Left renal cortex interstitium (tissue), 4 donors: ENCODE measurements at places on chromosomes 6 and 20.

GRCh38 chr6:29850011-29850553, 22.5 kb downstream of the HLA-G start:
- DNase-seq = no peak

DNA sequence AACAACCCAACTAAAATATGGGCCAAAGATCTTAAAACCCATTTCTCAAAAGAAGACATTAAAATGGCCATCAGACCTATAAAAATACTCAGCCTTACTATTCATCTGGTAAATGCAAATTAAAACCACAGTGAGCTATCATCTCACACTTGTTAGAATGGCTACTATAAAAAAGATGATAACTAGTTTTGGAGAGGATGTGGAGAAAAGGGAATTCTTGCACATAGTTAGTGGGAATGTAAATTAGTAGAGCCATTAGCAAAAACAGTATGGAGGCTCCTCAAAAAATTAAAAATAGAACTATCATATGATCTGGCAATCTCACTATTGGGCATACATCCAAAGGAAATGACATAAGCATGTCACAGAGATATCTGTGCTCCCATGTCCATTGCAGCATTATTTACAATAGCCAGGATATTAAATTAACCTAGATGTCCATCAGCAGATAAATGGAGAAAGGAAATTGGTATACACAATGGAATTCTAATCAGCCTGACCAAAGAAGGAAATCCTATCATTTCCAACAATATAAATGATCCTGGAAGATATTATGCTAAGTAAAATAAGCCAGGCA, 2.9 kb downstream of the SIRPB1 start:
- no peak for DNase-seq

DNA sequence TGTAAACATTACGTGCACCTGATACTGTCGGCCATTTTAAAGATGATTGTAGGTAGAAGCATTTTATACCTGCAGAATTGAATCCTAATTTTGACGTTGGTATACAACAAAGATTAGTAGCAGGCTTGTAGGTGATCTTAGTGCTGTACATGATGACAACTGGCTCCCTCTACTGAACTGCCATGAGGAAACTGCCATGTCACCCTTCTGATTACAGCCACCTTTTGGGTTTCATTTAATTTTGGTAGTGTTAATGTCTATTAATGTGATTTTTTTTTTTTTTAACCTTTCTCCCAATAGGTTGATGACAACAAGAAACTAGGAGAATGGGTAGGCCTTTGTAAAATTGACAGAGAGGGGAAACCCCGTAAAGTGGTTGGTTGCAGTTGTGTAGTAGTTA, 2.3 kb downstream of the RPS12 start:
- DNase-seq = no peak

GRCh38 chr6:78614961-78615360, 252.4 kb upstream of the IRAK1BP1 start:
- DNase-seq = no peak

GRCh38 chr6:21823371-21823770, 229.8 kb downstream of the SOX4 start:
- no peak for DNase-seq

GRCh38 chr20:61439251-61439650, 187.2 kb downstream of the CDH4 start:
- no peak for DNase-seq

- no peak for DNase-seq
These were observed 1.2 kb downstream of the IFNGR1 start for GRCh38 chr6:137217801-137218472.

DNA sequence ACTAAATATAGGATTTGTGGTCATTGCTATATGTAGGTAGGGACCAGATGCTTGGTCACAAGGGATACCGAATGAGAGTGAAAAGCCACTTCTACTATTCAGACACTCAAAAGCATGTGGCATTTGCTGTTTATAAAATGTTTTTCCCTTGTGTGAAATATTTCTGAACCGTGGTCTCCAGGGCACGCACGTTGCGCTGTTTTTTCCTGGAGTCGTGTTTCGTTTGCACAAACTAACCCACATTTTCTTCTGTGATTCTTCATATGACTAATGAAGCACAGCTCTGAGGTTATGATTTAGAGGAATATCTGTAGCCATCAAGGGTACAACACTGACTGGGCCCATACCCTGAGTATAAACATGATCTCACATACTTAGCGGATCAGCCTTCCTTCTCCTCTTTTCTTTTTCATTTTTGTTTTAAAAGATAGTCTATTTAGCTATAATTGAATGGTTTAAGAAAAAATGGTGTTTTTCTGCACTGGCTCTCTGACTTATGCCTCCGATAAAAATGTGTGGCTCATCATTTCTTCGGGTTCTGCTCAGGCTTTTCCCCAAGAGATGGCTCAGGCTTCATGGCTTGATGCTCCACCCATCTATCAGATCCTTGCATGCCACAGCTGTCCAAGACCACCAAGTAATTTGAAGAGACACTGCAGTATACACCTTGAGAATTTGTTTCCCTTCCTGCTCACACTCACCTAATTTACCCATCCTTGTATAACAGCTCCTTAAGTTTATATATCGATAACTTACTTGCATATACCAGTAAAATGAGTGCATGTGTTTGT, 59.9 kb upstream of the HBS1L start:
- DNase-seq = no peak

DNA sequence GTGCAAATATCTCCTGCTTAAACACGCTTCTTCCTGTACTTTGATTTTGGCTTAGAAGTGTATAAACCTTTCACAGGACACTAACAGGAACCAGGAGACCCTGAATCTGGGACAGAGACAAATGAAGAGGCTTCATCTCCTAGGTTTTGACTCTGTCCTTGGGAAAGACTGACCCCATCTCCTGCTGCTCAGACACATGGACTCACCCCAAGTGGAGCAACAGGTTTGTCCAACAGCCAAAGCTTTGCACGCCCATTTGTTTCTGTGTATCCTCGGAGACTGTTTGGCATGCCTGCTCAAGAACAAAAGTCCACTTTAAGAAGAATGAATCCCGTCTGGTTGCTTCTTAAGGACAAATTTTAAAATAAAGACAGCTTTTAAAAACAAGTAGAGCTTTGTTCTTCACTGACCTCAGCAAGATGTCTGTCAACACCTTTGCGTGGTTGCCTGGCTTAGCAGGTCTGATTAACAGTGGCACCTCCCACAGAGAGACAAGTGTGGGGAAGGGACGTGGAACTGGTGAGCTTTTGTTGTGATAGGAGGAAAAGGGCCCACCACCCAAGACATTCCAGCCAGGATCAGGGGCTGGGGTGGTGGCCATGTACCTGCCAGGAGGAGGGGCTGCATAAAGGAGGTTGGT, 202.6 kb downstream of the SOD2 start:
- DNase-seq = no peak

DNA sequence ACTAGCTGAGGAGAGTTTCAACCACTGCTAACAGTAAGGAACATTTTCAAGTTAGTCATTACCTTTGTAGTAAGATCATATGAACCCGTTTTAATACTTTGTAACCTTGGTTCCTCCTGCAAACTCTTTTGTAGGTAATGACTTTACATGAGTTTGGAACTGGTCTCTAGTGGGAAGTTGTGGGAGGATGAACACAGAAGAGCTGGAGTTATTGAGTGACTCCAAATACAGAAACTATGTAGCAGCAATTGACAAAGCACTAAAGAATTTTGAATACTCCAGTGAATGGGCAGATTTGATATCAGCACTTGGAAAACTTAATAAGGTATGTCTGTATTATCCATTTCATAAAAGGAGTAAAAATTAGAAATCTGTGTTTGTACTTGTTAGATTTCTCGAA, 29.3 kb downstream of the DOP1A start:
- no peak for DNase-seq

- DNase-seq = no peak
These were observed 181.2 kb downstream of the DTNBP1 start for GRCh38 chr6:15481390-15482291.

GRCh38 chr6:70838907-70839285, 118.0 kb downstream of the B3GAT2 start:
- no peak for DNase-seq

DNA sequence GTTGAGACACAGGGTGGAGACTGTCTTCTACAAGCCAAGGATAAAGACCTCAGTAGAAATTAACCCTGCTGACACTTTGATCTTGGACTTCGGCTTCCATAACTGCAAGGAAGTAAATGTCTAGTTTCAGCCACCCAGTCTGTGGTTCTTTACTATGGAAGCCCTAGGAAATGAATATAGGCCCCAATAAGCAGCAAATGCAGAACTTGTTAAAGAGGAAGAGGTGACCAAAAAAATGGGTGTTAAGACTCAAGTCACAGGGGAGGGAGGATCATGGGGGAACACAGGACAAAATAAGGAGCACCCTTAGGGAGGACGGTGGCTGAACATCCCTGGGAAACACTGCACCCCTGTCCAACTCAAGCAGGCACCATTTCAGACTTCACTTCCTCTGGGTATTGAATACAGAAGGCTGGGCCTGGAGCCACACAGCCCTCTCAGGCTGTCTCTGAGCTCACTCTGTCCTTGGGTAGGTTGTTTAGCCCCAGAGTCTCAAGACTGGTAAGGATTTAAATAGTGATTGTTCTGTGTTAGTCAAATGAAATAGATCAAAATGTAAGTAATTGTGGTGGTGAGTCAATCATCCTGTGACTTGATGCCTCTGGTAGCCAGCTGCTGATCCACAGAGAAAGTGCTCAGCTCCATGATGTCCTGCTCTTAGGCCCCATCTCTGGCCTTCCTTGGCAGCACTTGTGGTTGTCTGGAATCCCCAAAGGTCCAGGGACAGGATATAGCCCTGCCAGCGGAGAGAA, 30.5 kb upstream of the SIRPD start:
- no peak for DNase-seq

GRCh38 chr6:116651916-116652315, 16.6 kb downstream of the ZUP1 start:
- no peak for DNase-seq

DNA sequence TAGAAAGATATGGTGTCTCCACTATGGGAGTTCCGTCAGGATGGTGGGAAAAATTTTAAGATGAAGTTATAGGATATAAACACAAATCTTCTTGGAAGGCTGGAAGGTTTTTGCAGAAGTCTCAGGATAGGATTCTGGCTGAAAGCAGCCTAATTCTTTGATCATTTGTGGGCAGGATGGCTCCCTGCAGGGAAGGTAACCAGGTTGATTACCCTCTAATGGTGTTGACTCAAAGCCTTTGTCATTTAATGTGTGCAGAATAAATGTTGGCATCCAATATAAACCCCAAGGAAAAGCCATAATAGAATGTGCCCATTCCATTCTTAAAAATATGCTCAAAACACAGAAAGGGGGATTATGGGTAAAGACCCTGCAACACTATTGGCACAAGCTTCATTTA, 204.3 kb downstream of the EPM2A start:
- no peak for DNase-seq

GRCh38 chr20:23245553-23246181, 104.9 kb upstream of the NXT1 start:
- no peak for DNase-seq

DNA sequence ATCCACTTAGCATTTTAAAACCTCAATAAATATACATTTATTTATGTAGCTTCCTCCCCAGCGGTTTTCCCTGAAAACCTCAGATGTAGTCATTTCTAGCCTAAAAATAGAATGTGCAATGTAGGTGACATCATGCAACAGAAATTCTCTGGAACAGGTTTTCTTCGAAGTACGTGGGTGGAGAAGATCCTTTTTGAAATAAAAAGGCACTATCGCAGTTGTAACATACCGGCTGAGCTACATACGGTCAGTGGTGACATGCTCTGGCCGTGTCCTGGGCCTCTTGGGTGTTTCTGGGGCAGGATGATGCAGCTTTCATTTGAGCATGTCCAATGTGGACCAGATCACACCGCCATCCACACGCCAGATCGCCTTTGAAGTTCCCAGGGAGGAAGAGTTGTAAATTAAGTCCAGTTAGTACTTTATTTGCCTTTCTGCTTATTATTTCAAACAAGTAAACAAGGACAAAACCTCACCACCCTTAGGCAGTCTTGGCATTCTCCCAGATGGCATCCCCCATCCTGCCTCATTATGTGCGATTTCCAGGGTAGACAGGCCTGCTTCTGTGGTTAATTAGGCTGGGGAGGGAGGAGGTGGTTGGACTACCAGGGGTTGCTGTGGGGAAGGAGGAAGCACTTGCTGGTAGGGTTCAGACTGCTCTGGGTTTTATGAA, 109.5 kb upstream of the CLDN20 start:
- no peak for DNase-seq

DNA sequence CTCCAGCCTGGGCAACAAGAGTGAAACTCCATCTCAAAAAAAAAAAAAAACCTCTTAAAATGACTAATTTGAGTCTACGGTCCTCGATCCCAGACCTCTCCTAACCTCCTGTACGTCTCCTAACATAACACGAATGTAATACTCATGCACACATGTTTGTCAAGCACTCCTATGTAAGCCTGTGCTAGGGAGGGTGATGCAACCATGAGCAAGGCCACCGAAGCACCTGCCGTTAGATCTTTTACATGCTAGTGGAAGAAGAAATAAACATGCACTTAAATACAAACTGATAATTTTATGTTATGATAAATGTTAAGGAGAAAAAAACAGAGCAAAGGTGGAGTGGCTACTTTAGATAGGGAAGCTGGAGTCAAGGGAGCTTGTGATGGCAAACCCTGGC, 72.3 kb upstream of the BEND3 start:
- DNase-seq = no peak

- DNase-seq = no peak
These were observed 177.7 kb downstream of the SMOC2 start for GRCh38 chr6:168618546-168619315.

DNA sequence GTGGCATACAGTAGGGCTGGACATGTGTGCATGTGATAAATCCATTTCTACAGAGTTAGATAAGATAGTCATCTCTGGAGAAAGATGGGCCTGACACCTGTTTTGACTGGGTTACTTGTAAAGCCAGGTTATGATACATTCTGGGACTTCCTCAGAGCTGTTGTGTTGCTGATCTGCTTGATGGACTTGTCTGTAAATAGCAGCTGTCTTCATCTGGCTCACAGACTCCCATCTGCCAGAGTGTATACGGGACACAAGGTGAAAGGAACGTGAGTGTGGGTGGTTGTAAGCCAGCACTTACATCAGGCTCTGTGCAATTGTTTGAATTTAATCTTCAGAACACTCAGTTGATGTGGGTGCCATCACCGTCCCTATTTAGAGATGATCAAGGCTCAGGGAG, 49.8 kb downstream of the ZDHHC14 start:
- no peak for DNase-seq

GRCh38 chr20:60101201-60101890, 143.1 kb downstream of the CDH26 start:
- DNase-seq = no peak

DNA sequence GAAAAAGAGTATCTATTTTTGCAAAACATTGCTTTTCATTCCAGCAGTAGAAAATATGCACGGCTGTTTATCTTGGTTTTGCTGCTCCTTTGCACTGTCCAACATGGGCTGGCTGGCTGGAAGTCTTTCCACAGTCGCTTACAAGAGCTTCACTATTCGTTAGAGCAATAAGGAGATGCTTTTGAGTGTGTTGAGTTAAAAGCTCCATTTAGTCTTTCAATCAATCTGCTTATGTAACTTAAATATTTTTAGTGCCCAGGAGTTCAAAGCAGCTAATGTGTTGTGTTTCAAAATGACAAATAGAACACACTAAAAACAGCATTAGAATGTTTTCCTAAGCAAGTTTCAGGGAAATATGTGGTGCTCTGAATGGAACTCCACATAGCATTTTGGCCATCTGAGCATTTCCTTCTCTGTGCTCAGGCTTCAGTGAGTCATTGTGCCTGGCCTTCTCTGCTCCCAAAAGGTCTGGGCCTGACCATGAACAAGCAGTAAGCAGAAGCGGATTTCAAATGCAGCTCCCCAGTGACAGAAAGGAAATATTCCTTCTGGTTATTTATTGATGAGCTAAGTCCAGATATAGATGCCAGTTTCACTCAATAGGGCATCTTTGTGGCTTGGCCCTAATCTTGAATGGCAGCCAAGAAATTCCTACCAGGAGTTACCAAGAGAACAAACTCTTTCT, 580.3 kb downstream of the TENT5A start:
- DNase-seq = no peak
